ENCODE measurements at places on chromosomes 12 and 14. TPM values are rescaled to one million over a fixed set of nuclear protein-coding genes. Genes with fewer than 3 reads are reported as not detected.
A peak's percentile ranks its signal among the peaks of the same experiment; 100 is the strongest.

GRCh38 chr12:85356596-85357385 is 76.8 kb downstream of the ALX1 start:
- H3K4me1 ChIP-seq, result no peaks in the 10 kb centered on the region
- no peak overlapping the region for H3K4me3 ChIP-seq
- DNase-seq, result no peak
- no peaks in the 10 kb centered on the region for H3K27me3 ChIP-seq
- H3K27ac ChIP-seq, result no peak overlapping the region
- H3K36me3 ChIP-seq, result no peaks in the 10 kb centered on the region

TMEM229B gene
- total RNA-seq, result 0.77 TPM

DNA sequence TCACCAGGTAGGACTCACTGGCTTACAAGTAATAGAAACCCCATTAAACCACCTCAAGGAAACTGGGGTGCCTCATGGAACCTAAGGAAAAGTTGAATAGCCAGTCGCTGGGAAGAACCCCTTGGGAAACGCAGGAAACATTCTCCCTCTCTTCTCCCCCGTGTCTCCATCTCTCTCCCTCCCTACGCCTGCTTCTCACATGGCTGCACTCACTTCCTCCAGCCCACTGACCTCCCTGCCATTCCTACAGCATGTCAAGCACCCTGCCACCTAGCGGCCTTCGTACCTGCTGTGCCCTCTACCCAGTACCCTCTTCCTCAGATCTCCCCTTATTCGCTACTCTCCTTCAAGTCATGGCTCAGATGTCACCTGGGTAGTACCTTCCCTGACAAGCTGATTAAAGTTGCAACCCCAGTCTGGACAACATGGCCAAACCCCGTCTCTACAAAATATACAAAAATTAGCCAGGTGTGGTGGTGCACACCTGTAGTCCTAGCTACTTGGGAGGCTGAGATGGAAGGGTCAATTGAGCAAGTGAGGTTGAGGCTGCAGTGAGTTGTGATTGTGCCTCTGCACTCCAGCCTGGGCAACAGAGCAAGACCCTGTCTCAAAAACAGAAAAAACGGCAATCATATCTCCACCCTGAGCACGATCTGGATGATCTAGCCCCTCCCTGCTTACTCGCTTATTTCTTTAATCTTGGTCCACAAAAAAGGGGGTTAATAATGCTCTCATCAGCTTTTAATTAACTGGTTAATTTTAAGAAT is 6.4 kb upstream of the DTX1 start:
- H3K4me1 ChIP-seq, result no peaks in the 10 kb centered on the region
- H3K27ac ChIP-seq, result no peak overlapping the region
- H3K36me3 ChIP-seq, result no peaks in the 10 kb centered on the region
- no peak for DNase-seq

LAG3 gene
- total RNA-seq, result 0.26 TPM

GRCh38 chr14:34081101-34081575 is 130.3 kb upstream of the EGLN3 start:
- H3K36me3 ChIP-seq, result no peaks in the 10 kb centered on the region
- DNase-seq, result peak; percentile 85
- no peaks in the 10 kb centered on the region for H3K27me3 ChIP-seq
- peaks cover 2% of the 10 kb centered on the region for H3K4me1 ChIP-seq

DNA sequence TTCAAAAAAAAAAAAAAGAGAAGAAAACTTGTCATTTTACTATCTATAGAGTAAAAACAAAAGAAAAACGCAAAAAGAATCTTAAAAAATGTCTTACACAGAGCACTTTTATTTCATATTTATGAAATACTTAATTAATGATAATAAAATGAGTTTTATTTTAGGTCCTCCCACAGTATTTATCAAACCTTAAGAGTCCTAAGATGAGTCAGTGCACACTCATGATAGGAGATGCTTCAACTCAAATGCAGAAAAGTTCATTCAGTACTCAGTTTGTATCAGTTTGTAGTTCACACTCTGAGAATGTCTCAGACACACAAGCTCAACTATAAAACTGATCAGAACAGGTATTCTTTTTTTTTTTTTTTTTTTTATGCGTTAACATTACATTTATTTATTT is 41.7 kb downstream of the TRIM9 start:
- H3K4me1 ChIP-seq, result no peaks in the 10 kb centered on the region
- no peak overlapping the region for H3K27ac ChIP-seq
- DNase-seq, result no peak
- no peaks in the 10 kb centered on the region for H3K27me3 ChIP-seq
- H3K36me3 ChIP-seq, result no peaks in the 10 kb centered on the region

- no peak overlapping the region for H3K27ac ChIP-seq
- H3K4me1 ChIP-seq, result no peaks in the 10 kb centered on the region
- no peak for DNase-seq
- H3K4me3 ChIP-seq, result no peak overlapping the region
Measured at GRCh38 chr12:132734206-132734605, 23.6 kb downstream of the PGAM5 start.

DNA sequence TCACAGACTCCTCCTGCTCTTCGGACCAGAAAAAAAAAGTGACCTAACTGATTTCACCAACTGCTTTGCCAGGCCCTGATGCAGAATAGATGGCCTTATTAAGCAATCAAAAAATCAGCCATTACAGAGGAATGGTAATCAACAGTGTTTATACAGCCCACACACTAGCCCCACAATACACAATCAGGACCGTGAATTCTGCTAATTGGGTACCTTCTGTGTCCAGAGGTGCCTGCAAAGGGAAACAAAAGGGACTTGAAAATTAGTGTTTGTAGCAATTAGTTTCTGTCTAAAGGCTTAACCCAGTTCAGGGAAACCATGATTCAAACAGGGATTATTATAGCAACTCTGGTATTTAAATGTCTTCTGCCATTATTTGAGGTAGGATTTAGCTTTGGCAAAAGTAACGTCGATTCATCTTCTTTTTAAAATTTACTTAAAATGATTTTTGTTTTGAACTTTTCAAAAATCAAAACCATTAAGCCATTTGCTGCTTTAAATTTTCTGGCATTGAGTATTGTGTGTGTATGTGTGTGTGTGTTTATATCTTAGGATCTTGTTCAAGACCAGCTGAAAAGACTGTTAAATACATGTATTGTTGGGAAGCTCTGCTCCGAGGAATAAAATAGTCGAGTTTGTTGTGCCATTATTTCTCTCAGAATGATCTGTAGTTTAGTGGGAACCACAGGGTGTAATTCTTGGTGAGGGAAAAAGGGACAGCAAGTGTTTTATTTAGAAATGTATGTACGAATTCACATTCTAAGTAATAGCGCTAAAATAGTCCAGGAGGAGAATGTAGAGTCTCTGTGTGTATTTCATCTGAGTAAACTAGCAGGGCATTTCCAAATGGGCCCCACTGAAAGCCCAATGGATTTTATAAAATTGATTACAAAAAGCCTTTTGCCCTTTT is 156.1 kb downstream of the PTCSC3 start:
- H3K27ac ChIP-seq, result no peak overlapping the region
- H3K36me3 ChIP-seq, result no peaks in the 10 kb centered on the region
- no peaks in the 10 kb centered on the region for H3K4me1 ChIP-seq
- H3K4me3 ChIP-seq, result no peak overlapping the region
- no peak for DNase-seq

CLEC9A gene
- total RNA-seq, result not detected

- DNase-seq, result no peak
- no peak overlapping the region for H3K4me3 ChIP-seq
- H3K4me1 ChIP-seq, result no peaks in the 10 kb centered on the region
- no peak overlapping the region for H3K27ac ChIP-seq
- H3K36me3 ChIP-seq, result no peaks in the 10 kb centered on the region
Measured at GRCh38 chr12:6627616-6628015, 8.1 kb downstream of the LPAR5 start.

- H3K27ac ChIP-seq, result no peak overlapping the region
- no peaks in the 10 kb centered on the region for H3K27me3 ChIP-seq
- H3K36me3 ChIP-seq, result no peaks in the 10 kb centered on the region
- DNase-seq, result no peak
Measured at GRCh38 chr12:68785358-68785757, 22.6 kb upstream of the MDM2 start.

COL2A1 gene
- total RNA-seq, result not detected

LHX5 gene
- total RNA-seq, result not detected

DNA sequence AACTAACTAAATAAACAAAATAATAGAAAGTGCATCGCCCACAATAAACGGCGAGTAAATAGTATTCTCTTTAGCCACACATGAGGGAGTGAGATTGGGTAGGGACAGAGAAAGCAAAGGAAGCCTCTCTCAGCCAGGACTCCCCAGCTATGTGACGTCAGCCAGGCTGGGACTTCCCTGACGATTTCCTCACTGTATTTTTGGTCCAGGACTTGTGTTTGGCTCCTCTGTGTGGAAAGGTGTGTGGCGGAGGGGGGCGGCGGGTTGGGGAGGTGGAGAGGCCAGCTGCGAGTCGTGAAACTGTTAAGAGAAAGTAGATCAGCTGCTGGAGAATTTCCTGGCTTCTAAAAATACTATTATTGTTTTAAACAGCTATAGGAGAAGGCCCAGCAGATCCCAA is 1124.6 kb downstream of the AACS start:
- no peak overlapping the region for H3K27ac ChIP-seq
- no peaks in the 10 kb centered on the region for H3K27me3 ChIP-seq

DNA sequence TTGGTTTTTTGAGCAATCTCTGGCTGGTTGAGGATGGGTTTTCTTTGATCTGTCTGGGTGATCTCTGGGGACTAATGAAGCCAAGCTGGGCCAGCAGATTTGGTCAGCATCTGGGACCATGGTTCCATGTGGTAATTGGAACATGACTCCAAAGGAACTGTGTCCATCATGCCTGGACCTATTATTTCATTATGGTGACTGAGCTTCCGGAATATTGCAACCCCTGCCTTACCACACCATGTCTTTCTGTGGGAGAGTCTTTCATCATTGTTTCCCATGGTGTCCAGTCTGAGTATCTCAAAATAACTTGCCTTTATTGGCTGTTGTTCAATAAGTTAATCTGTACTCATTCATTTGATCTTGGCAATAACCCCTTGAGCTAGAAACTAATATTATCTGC is 624.9 kb upstream of the TBX3 start:
- no peaks in the 10 kb centered on the region for H3K36me3 ChIP-seq
- H3K4me1 ChIP-seq, result peaks cover 2% of the 10 kb centered on the region
- DNase-seq, result no peak

- no peaks in the 10 kb centered on the region for H3K4me1 ChIP-seq
- H3K36me3 ChIP-seq, result no peaks in the 10 kb centered on the region
- H3K27me3 ChIP-seq, result no peaks in the 10 kb centered on the region
- H3K4me3 ChIP-seq, result no peak overlapping the region
- no peak for DNase-seq
Measured at GRCh38 chr14:26395726-26396125, 202.1 kb downstream of the NOVA1 start.

DNA sequence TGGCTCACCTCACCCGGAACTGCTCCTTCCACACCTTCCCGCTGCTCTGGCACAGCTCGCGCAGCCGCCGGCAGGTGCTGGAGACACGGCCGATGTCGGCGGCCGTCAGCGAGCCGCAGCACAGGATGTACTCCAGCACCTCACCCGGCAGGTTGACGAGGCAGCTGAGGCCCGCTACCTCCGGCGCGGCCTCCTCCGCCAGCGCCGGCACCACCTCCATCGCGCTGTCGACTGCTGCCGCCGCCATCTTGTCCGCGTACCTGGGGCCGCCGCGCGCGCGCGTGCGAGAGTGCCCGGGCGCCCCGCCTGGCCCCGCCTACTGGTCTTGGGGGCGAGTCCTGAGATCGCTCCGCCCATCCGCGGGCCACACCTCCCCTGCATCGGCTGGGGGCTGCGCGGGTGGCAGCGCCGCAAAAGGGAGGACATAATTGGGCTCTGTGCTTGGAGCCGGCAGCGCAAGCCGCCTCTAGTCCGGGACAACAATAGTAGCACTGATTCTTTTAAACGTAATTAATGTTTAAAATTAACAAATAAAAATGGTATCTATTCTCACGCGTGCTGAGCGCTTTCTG is at the start of gene FBXO21:
Gene FBXO21 (minus strand): TSS at position 261 of the 572 bp plus-strand sequence. CDS start 14 bp downstream, at position 247.
- peak within 1 kb of the TSS; percentile 84 for H3K4me3 ChIP-seq
- H3K36me3 ChIP-seq, result no peaks in the 10 kb centered on the region
- no peaks in the 10 kb centered on the region for H3K27me3 ChIP-seq
- peak within 1 kb of the TSS; percentile 58 for H3K27ac ChIP-seq

RPL10L gene
- total RNA-seq, result not detected

TSPAN9 gene
- 35.2 TPM for total RNA-seq

CEBPE gene
- not detected for total RNA-seq

Data from fibroblast of lung (primary cell).